Stimulated activated CD8-positive, alpha-beta memory T cell treated with anti-CD3 and anti-CD28 coated beads, Interleukin-4, amount 100 ng/mL, for 1 hour (primary cell): ENCODE measurements at places on chromosomes 5 and 9.

- peak; percentile 25 for DNase-seq
These were observed 138.6 kb downstream of the ERCC6L2 start for GRCh38 chr9:96014078-96014477.

GRCh38 chr5:36535378-36535777 is 71.0 kb upstream of the SLC1A3 start:
- no peak for DNase-seq

- DNase-seq: no peak
These were observed 206.0 kb downstream of the PCSK1 start for GRCh38 chr5:96226941-96227552.

DNA sequence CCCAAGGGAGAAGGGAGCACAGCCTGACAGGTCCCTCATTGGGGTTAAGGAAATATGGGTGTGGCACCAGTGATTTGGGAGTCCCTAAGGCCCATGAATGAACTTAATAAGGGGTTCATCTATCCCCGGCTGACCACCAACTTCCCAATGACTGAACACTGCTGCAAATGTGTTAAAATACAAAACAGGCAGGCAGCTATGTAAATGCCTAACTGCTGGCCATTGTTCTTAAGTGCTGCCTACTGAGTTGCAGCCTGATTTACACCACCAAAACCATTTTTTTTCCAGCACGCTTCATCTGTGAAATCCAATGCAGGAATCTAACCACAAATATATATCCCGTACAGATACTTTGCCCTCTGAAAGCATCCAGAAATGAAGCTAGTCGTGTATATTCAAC is 478.5 kb downstream of the PTPRD start:
- DNase-seq: no peak

- DNase-seq: no peak
These were observed 17.2 kb upstream of the PDCD1LG2 start for GRCh38 chr9:5492965-5493678.

- DNase-seq: no peak
These were observed 264.8 kb upstream of the PTGER4 start for GRCh38 chr5:40414922-40415321.

DNA sequence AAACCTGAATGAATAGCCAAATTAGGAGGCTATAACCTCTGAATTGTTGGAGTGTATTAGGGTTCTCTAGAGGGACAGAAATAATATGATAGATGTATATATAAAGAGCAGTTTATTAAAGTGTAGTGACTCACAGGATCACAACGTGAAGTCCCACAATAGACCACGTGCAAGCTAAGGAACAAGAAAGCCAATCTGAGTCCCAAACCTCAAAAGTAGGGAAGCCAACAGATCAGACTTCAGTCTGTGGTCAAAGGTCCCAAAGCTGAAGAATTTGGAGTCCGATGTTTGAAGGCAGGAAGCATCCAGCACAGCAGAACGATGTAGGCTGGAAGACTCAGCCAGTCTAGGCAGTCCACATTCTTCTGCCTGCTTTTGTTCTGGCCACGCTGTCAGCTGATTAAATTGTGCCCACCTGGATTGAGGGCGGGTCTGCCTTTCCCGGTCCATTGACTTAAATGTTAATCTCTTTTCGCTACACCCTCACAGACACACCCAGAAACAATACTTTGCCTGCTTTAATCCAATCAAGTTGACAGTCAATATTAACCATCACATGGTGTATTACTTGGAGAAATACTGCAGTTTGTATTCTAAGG is 550.6 kb downstream of the CDH10 start:
- no peak for DNase-seq

- DNase-seq: no peak
These were observed 249.7 kb downstream of the ENC1 start for GRCh38 chr5:74390822-74391221.

GRCh38 chr9:121876255-121876654 is 216.9 kb downstream of the TTLL11 start:
- no peak for DNase-seq

- no peak for DNase-seq
These were observed 140.0 kb downstream of the PBX3 start for GRCh38 chr9:125887172-125887571.

DNA sequence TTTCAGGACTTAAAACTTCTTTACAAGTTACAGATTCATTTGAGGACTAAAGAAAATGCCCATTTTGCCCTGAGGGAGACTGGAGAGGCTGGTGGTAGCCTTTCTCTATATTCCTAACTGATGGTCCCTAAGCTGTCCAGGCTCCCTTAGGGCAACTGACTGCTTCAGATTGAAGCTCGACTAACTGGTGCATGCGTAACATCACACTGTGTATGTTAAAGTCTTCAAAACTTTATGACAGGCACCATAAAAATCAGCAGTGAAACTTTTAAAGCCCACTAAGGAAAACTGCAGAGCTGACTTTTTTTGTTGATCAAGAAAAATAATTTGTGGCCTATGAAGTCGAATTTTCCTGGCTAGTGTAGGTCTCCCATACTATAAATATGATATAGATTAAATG is 233.0 kb upstream of the RPS23 start:
- no peak for DNase-seq

DNA sequence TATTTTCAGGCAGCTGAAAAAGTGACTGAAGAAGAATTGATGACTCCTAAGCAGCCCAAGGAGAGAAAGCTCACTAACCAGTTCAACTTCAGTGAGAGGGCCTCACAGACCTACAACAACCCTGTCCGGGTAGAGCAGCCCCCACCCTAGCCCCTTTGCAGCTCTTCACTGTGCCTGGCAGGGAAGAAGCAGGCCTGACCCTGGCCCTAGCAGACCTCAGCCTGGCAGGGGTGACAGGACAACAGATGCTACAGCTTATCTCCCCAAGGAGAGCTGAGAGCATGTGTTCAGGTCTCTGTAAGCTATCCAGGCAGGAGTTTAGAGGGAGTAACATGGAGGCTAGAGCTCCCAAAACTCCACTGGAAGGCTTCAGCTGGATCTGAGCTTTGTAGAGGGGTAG is 31.8 kb downstream of the DNAI1 start:
- DNase-seq: no peak

DNA sequence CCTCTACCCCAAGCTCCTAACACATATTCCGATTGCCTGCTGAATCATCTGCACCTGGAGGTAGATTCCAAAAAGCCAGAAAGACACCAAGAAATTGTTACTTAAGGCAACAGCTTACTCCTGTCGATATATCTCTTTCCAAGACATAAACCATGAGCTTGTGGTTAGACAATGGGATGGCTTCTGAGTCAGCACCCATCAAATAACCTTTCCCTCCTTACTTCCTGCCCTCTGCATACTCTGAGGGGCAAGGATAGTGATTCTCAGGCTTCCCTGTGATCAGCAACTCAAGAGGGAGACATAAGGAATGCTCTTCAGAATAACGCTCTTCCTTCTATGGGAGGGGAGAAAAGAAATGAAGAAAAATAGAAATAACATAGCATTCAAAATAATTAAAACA is 70.9 kb downstream of the TMEM215 start:
- DNase-seq: no peak

- DNase-seq: no peak
These were observed 59.9 kb downstream of the ZFR start for GRCh38 chr5:32384621-32385020.

- DNase-seq: no peak
These were observed 349.8 kb downstream of the ENC1 start for GRCh38 chr5:74290634-74291241.

GRCh38 chr5:91136271-91136670 is 246.8 kb downstream of the ARRDC3 start:
- DNase-seq: no peak

DNA sequence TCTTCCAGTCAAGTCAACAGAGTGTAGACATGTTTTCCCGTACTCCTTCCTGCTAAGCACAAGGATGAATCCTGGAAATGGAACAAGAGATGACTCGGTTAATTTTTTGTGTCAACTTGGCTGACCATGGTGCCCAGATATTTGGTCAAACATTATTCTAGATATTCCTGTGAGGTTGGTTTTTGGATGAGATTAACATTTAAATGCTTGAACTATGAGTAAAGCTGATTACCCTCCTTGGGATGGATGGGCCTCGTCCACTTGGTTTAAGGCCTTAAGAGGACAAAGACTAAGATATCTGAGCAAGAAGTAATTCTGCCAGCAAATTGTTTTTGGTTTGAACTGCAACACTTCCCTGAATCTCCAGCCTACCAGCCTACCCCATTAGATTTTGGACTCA is 338.1 kb upstream of the MSX2 start:
- DNase-seq: no peak

DNA sequence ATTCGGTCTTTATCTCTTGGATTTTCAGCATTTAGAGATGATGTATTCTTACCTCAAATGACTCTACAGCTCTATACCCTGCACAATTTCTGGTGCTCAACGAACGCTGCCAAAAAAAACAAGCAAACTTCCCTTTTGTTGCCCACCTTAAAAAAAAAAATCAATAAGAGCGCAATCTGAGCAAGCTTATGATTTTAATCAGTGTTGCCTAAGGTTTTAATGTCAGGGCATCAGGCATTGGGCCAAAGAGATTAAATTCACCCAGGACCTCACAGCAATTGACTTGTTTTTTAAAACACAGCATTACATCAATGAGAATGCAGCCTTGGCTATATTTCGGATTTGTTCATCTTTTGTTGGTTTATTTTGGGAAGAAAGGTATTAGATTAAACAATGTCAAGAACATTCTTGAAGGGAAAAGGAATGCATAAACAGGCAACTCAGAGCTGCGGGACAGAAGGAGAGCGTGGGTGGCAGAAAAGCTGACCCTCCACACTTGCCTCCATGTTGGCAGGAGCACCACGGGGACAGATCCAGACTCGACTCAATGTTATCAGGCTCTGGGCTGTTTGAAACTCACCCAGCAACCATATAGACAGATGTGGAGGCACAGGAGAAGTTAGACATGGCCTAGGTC is 127.5 kb upstream of the DAPK1 start:
- no peak for DNase-seq

- DNase-seq: no peak
These were observed 298.5 kb downstream of the KDM4C start for GRCh38 chr9:7056254-7056653.
